Liver (tissue), 10 donors: ENCODE measurements at places on chromosomes 5 and 9.

DNA sequence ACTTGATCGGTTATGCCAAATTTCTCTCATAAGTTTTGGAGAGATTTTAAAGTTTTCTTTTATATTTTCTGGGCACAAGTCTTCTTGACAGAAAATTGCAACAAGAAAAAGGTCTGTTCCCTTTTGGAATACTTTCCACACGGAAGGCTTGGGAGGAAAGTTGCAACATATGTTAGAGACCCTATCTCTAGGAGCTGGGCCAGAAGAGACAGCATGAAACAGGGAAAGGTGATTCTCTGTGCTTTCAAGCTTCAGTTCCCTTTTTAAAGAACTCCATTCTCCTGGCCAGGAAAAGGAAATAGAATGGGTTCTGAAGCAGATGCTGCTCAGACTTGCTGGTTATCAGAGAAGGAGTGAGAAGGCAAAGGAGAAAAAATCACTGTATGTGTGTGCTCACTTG is 368.3 kb downstream of the SPATA31D1 start:
- DNase-seq = no peak

- DNase-seq = no peak
Observed at GRCh38 chr9:38003946-38004808, 64.8 kb downstream of the SHB start.

DNA sequence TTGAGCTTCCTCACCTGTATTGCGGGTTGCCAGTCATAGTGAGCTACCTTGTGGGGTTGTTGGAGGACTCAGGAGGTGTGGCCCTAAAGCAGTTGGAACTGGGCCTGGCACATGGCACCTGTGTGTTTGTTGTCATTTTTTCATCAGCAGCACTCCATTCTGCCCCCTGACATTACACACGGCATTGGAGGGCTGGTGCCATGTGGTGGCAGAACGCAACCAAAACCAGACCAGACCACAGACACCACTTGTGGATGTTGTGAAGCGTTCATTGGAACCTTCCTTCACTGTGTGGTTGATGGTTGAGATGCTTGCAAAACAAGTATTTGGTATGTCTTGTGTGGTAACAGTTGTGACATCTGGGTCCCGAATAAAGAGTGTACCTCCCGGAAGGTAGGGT is 113.2 kb upstream of the ERCC6L2 start:
- no peak for DNase-seq

- DNase-seq = no peak
Observed at GRCh38 chr5:140245341-140245740, 57.6 kb downstream of the PFDN1 start.

DNA sequence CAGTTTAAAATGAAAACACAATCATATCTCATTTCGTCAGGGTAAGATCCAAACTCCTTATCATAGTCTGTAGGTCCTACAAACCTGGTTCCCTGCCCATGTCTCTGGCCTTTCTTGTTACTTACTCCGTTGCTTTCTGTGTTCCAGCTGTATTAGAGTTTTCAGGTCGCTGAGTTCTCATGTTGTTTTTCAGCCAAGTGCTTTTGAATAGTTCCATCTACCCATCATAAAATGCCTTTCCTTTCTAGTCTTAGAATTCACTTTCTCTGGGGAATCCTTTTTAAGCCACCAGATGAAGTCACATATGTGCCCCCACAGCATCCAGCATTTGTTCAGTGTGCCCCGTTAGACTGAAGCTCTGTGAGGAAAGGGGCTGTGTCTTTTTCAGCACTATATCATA is 228.7 kb downstream of the YTHDC2 start:
- no peak for DNase-seq

DNA sequence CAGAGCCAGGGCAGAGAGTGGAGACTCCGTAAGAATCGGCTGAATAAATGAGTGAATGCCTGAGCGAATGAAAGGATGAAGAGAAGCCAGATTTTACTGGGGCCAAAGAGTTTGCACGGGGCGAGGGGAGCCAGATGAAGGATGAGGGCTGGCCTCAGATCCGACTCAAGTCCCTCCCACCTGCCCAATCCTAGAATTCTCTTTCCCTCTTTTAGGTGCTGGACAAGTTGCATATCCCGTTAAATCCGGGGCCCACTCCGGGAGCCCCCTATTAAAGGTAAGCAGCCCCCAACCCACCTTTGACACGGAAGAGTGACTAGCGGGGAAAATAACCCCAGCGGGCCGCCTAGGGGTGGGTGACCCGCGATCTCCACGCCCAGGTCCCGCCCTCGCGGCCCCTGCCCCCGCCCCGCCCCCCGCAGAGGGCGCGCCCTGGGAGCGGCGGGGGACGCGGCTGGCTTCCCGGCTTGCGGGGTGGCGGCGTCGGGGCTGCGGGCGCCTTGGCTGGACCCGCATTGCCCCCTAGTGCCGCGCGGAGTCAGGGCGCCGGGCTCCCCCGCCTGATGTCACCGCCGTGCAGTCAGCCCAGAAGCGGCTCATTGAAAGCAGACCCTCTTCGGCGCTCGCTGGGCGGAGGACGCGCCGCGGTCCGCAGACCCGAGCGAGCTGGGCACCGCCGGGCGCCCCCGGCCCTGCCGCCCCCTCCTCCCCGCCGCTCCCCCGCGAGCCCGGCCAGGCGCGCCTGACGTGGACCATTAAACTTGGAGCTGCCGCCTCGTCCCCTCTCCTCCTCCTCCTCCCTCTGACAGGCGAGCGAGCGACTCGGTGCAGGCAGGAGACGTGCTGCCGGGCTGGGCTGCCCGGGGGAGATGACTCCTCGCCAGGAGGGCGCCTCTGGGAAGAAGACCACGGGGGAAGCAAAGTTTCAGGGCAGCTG is at the start of gene ADRA1B:
ADRA1B (plus strand) TSS at position 579 of the 937 bp plus-strand sequence. CDS start 424 bp downstream, outside the sequence.
- peak; percentile 63 for DNase-seq

DNA sequence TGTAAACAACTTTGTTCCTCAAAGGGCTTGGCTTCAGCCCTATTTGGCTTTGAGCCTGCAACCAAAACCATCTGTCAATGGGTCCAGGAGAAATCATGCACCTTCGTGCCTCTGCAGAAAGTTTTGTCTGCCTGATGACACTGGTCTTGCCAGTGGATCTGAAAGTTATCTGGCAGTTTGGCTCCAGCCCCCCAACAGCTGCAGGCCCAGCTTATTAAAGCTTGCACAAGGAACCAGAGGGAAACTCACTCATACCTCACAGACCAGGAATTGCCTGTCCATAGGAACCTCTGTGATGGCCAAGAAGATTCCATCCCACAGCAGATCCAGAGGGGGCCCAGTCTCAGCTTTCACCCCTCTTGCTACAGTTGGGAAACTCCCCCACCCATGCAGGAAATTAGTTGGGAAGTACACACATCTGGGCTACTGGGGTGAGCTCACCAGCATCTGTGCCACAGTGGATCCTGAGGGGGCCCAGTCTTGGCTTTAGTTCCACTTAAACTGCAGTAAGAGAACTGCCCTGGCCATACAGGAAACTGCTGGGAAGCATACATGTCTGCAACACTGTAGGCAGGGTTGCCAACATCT is 265.5 kb downstream of the GRIA1 start:
- DNase-seq = no peak

- no peak for DNase-seq
Observed at GRCh38 chr5:140298183-140298601, 4.7 kb downstream of the PFDN1 start.

DNA sequence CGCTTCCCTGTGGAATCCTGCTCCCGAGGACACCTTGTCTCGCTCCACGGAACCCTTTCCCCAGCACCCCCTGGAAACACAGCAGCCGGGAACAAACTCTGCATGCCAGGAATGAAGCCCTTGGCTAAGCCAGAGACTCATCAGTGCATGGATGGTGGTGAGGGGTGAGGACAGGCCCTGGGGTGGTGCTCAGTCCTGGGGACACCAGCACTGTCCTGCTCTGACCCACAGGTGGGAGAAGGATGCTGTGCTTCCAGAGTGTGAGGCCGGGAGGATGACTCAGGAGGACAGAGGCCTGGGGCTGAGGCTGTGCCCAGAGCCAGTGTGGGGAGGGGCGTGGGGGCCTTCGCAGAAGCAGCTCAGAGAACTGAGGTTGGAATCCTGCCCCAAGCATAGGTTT is 11.2 kb upstream of the EGR1 start:
- DNase-seq = no peak

DNA sequence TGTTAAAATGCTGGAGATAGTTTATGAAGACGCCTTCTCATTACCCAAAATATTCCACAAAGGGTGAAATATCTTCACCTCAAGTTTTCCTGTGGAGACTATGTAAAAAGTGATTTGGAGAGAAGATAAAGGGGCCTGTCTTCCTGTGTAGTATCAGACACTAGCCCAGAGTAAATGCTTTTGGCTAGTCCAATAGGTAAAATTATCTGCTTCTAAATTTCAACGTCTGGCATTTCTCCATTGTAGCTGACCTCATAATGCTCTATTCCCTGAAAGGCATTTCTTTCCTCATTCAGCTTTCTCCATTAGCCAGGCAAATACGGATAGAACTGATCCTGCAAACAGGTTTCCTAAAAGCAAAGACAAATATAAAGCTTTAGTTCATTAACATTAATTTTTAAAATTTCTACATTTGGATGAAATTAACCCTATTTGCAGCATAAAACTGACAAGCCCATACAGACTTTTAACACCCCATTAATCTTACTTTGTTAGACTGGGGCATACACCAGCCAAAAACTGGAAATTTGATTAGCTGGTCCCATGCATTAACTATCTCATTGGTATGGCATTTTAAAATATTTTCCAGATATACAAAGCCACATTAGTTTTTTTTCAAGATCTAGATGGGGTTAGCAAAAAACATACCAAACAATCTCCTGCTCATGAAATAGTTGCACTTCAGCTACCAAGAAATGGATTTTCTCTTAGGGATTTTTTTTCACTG is 548.8 kb downstream of the EFNA5 start:
- no peak for DNase-seq

DNA sequence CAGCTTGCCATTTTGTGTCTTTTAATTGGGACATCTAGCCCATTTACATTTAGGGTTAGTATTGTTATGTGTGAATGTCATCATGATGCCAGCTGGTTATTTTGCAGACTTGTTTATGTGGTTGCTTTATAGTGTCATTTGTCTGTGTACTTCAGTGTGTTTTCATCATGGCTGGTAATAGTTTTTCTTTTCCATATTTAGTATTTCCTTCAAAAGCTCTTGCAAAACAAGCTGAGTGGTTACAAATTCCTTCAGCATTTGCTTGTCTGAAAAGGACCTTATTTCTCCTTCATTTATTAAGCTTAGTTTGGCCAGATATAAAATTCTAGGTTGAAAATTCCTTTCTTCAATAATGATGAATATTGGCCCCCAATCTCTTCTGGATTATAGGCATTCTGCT is 28.5 kb upstream of the TNFSF15 start:
- no peak for DNase-seq

DNA sequence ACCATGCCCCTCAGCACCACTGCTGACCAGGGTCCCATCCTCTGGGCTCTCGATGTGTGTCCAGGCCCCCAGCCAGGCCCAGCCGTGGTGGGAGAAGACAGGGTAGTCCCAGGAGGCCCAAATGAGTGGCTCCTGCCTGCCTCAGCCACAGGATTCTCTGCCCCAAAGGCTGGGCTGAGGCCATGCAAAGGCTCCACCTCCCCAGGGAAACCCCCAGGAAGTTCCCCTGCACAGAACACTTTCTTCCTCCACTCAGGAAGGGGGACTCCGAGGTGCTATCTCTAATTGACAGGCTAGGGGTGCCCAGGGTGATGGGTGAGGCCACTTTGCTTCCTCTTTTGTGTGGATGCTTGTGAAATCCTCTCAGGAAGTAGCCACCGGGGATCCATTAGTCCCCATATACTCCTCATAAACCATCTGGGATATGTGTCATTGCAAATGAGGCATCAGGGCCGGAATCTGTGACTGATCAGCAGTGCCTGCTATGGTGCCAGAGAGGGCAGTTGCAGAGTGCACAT is 23.1 kb upstream of the TDRD7 start:
- DNase-seq = no peak

GRCh38 chr5:181281077-181281983 is 20.4 kb upstream of the TRIM52 start:
- DNase-seq = no peak

DNA sequence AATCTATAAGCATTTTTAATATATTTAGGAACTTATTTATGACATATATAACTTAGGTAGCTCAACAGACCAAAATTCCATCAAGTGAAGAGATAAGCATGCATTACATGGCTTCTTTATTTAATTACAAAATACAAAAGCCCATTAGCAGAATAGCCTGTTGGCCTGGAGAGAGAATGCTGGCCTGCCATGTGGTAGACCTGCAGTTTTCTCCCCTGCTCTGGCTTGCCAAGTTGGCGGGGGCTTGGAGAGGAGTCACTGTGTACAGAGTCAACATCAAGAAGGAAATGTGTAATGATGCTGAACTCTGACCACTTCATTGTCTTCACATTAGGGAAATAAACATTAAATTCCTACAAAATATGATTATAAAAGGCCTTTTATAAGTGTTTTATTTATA is 69.8 kb upstream of the CNTLN start:
- DNase-seq = no peak

GRCh38 chr5:179154991-179155955 is 95.1 kb downstream of the ZNF354C start:
- DNase-seq = no peak

DNA sequence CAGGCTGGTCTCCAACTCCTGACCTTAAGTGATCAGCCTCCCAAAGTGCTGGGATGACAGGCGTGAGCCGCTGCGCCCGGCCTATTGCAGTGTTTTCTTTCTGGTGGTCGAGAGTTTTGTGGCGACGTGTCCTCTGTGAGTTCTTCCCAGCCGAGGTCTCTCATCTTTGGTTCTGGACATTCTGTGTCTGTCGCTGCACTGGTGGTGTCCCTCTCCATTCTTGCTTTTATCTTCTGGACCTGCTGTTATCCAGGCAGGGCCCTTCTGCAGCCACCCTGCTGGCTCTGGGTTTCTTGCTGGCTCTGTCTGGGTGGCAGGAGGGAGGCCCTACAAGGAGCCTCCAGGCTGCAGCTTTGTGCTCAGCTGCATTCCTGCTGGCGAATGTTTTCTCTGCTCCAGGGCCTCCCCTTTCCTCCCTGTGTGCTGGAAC is 49.1 kb upstream of the EXOC3 start:
- DNase-seq = no peak

DNA sequence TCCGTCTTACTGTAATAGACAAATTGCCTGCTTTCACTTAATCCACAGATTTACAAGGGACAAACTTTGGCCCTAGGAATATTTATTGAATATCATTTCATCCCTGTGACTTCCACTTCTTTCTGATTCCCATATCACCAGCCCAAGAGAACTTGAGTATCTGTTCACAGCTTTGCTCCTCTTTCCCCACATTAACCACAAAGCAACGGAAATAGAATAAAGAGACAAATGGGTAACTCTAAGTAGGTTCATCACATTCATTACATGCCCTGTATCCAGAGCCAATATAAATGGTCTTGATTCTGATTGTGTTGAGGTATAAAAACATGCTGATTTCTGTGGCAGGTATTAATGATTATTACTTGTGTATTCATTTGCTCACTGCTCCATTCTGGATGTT is 41.9 kb downstream of the TMEM252 start:
- no peak for DNase-seq

- no peak for DNase-seq
Observed at GRCh38 chr5:143248391-143248790, 155.1 kb downstream of the NR3C1 start.

- DNase-seq = no peak
Observed at GRCh38 chr9:19913151-19913550, 124.3 kb upstream of the SLC24A2 start.

DNA sequence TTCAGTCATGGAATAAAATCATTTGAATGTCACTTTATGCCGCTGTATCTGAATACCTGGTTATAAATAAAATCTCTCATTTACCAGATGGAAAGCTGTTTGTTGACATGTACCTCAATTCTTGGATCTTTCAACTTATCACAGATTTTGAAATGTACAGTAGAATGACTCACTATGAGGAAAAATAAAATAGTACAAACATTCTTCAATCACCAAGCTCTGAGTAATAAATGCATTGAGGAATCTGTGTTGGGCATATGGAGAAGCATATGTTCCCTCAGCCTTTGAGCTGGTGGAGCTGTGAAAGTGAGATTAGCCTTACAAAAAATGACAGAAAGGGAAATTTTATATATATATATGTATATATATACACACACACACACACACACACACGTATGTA is 175.4 kb downstream of the KIAA0825 start:
- DNase-seq = no peak
